ENCODE measurements at places on chromosomes 4 and X.

GRCh38 chr4:56210397-56210796 is 176.9 kb downstream of the AASDH start:
- no peak for DNase-seq

GRCh38 chr4:54091637-54092404 is 8.1 kb upstream of the GSX2 start:
- DNase-seq = peak; percentile 93

DNA sequence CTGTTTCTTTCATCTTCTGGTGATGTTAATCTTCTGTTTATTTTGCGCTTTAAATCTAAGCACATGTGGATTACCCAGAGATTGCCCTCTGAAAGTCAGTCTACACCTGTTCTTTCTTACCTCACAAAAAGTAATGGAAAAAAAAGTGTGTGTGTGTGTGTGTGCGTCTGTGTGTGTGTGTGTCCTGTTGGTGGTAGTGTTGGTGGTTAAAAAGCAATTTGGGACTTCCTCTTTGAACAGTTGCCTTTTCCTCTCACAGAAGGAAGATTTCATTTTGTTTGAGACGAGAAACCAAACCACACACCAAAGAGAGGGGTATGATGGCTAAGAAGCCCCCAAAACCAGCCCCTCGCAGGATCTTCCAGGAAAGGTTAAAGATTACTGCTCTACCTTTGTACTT is at the start of gene STAP1:
TSS of gene STAP1 (plus strand) at position 235 of the 400 bp plus-strand sequence. CDS start at position 318, 83 bp downstream.
- DNase-seq = no peak

- DNase-seq = no peak
Measured at GRCh38 chr4:10947898-10948297, 263.3 kb upstream of the CLNK start.

DNA sequence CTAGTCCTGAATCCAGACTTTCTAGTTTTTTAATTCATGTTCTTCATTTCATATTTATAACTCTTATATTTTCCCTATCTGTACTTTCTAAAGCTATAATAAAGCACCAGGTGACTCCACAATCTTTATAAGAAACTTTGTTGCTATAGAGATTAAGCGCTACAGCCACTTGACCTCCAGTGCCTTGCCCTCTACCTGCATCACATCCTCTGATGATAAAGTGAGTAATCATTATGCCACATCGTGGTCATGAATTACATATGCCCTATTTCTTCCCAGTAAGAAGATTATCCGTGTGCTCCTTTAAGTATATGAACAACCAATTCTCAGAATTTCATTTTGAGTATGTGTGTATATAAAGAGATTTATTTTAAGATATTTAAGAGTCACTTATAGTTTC is 6.8 kb upstream of the DYNLT3 start:
- DNase-seq = no peak

DNA sequence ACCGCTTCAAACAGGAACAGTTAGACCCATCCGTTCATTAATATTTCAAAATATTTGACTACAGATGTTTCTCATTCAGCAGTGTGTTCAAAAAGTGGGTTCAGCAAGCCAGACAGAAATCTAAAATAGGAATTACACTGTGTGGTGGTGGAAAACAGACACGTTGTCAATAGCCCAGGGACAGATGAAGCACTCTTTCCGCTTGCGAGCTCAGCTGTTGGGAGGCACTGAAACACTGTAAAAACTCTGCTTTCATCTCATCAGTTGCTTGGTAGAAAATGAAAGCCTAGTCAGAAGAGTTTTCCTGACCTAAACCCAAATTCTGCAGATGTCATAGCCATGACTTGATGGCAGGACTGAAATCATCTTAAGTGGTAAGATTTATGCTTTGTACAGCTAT is 38.5 kb downstream of the LRP2BP start:
- peak; percentile 11 for DNase-seq

DNA sequence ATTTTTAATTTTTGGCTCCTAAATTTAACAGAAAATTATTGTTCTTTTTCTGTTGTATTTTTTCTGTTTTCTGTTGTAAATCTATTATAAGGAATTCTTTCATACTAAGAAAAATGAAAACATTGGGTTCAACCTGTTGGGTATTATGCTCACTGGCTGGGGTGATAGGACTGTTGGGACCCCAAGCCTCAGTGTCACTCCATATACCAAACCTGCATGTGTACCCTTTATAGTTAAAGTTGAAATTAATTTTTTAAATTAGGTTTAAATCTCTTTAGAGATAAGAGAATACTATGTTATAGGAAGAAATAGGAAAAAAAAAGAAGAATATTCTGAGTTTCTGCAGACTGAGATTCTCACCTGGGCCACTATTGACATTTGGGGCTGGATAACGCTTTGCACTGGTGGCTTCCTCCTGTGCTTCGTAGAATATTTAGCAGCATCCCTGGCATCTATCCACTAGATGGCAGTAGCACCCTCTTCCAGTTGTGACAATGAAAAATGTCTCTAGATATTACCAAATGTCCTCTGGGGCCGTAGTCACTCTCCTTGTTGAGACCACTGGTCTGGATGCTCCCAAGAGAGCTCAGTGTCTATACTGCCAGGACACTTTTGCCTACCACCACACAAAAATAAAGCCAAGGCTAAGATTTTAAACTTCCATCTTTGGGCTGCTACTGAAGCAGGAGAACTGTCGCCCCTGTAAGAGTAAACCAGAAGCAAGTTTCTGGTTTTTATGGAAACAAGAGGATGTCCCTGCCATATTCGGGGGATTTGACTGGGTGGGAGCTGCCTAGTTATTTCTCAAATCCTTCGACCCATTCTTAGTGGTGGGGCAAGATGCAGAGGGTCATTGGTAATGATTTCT is 22.4 kb upstream of the CLTRN start:
- DNase-seq = peak; percentile 76

- no peak for DNase-seq
Measured at GRCh38 chr4:163662768-163663167, 168.3 kb downstream of the TMA16 start.

DNA sequence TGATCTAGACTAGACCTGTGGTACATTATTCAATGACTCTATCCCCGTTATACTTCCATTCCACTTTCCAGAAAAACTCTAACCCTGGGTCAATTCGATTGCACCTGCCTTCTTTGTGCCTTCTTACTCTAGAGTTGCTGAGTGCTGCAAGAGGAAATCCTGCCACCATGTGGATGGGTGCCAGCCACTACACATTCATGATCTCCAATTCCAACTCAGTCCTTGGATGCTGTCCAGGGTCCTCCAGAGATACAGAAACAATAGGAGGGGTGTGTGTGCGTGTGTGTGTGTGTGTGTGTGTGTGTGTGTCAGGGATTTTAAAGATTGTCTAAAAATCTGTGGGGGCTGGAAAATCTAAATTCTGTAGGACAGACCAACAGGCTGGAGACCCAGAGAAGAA is 42.9 kb upstream of the INTS6L start:
- DNase-seq = peak; percentile 18

- no peak for DNase-seq
Measured at GRCh38 chr4:183876268-183876934, 28.7 kb upstream of the STOX2 start.

GRCh38 chrX:791479-792034 is 161.0 kb downstream of the SHOX start:
- DNase-seq = no peak

DNA sequence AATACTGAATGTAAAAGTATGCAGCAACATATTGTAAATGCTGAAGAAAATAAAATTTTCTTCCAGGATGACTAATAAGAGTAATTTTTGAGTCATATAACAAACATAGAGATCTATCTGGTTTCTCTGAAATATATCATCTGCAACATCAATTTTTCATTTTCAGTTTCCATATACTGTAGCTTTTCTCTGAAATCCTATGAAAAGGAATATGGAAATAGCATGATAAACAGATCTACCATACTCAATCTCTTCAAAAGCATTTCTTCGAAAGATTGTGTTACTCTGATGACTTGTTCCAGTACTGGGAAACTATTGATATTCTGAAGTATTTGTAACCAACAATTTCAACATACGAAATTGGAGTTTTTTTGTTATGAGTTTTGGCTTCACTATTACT is 1156.7 kb downstream of the FAM133A start:
- no peak for DNase-seq

DNA sequence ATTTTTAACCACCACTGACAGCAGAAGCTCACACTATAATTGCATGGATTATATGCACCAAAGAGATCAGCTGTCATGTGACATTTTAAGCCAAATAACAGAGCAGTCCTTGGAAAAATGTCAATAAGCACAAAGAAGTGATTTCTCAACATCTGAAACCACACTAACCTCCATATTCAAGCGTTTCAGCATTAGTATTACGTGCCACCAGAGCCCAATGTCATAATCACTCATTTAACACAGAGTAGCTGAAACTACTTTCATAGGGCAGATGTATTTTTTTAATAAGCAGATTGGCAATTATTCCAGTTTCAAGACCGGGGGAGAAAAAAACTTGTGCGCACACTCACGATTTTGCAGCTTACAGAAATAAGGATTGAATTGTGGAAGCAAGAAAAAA is 76.6 kb downstream of the SH3KBP1 start:
- DNase-seq = peak; percentile 35

GRCh38 chr4:65019775-65020174 is 610.5 kb upstream of the TECRL start:
- no peak for DNase-seq

DNA sequence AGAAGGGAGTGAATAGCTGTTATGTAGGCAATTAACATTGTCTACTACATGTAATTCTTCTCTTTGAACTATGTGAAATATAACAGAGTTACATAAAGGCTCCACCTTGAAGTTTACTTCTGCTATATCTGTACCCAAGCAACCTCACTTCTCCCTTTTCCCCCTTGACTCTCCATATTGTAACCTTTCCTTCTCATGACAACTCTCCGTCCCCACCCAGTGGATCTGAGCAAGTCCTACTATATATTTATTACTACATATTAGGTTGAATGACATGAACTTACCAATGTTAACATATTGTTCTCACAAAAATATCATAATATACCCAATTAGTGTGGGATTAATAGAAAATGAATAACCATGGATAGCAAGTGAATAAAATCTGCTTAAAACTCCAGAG is 93.2 kb upstream of the ATP8A1 start:
- no peak for DNase-seq

GRCh38 chrX:153312842-153313241 is 8.7 kb downstream of the PNMA6F start:
- DNase-seq = no peak

DNA sequence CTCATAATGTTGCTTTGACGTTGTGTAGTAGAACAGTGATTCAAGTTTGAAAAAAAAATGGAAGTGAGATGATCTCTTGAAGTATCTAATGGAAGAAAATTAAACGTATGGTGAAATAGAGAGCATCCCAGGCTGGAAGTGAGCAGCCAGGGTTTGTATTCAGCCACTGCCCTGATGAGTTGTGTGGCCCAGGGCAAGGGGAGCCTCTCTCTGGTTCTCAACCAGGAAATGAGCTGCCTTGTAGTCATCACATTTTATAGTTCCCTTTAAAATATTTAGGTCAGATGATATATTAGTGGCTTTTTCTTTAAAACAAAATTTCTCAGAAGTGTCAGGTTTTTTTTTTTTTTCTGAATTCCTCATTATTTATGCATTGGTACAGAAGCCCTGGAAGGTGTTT is 150.3 kb downstream of the GPAT3 start:
- DNase-seq = peak; percentile 56

DNA sequence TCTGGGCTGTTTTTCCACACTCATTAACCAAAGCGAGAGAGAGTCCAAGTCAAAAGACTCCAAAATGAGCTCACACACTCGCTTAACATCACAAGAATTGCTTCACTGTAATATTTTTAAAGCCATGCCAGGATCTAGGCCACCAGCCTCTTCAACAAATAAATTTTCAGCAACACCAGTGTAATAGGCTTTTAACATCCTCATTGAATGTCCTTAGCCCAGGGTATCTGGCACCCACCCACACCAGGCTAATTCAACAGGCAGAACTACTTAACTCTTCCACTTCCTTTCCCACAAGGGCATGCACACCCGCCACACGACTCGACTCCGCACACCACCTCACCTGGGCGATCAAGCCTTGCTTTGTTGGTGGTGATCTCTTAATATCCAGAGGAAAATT is 34.2 kb downstream of the FAT1 start:
- no peak for DNase-seq

GRCh38 chr4:84220990-84221389 is 278.1 kb downstream of the NKX6-1 start:
- no peak for DNase-seq

- no peak for DNase-seq
Measured at GRCh38 chr4:67207941-67208441, 337.3 kb downstream of the CENPC start.

DNA sequence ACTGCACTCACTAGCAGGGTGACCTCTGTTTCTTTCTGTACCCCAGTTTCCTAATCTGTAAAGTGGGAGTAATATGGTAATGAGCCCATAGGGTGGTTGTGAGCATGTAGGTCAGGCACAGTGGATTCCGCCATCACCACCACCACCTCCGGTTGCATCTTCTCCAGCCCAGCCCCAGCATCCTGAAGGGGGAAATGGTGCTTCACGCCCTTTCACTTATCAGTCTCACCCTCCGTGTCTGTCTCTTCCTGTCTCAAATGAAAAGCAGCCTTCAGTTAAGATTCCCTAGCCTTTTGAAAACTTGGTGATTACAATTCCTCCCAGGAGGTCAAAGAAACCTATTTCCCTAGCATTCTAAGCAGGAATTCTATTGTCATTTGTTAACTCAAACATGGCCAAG is 16.9 kb upstream of the XPNPEP2 start:
- DNase-seq = no peak

DNA sequence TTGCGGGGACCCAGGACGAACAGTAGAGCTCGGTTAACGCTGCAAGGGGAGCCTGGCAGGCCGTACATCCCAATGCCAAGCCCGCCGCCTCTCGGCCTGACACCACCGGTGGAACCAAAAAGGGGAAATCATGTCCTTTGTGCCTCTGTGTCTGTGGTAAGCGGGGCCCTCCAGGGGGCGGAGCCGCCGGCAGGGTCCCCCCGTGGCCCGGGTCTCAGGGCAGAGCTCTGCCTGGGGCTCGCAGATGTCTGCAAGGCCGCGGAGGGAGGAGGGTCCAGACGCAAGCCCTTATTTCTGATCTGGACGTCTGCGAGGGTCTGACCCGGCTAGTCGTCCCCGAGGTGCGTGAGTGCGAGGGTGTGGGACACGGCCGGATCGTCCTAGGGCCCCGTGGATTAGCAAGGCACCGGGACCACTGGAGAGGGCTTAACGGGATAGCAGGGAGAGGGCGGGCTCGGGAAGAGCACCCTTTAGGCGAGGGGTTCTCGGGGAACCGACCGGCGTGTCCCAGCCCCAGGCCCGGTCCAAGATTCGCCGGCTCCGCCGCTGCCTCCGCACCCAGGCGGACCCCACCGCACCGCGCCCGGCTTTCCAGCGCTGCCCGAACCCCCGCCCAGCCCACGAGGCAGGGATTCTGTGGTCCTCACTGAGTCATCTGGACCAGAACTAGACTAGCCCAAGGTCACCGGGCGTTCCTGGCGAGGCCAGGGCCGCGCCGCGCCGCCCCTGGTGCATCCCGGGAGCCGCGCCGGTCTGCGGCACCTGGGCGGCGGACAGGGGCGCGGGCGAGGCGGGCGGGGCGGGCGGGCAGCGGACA is 863 bp upstream of the FAM193A start:
- DNase-seq = peak; percentile 58

Data from AG08395 (cell line).